Common myeloid progenitor, CD34-positive (primary cell): ENCODE measurements at places on chromosomes 4 and X.

DNA sequence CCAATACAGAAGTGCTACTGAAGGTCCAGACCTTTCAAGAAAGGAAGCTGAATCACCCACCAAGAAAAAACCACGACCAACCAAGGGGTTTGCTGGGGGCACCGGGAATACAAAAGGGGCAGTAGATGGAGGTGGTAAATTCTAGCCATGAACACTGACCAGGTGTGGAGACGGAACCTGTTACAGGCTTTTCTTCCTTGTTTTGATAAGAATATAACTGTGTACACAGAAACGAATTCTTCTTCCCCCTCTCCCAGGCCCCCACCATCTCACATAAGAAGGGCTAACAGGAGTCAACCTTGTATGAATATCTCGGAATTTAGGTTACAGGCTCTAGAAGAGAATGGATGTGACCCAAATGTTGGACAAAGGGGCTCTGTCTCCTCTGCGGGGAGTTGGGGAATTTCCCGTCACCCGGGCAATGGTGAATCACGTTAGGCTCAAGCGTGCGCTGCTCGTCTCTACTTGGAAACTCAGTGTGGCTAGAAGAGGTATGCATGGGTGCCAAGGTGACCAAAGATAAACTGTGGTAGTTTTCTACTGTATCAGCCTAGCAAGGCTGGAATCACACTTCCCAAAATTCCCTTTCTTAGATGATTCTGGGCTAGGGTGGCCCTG, 87.0 kb downstream of the AFAP1 start:
- DNase-seq, result no peak

- DNase-seq, result peak; percentile 13
Measured at GRCh38 chr4:76060506-76060905, 14.0 kb upstream of the ART3 start.

DNA sequence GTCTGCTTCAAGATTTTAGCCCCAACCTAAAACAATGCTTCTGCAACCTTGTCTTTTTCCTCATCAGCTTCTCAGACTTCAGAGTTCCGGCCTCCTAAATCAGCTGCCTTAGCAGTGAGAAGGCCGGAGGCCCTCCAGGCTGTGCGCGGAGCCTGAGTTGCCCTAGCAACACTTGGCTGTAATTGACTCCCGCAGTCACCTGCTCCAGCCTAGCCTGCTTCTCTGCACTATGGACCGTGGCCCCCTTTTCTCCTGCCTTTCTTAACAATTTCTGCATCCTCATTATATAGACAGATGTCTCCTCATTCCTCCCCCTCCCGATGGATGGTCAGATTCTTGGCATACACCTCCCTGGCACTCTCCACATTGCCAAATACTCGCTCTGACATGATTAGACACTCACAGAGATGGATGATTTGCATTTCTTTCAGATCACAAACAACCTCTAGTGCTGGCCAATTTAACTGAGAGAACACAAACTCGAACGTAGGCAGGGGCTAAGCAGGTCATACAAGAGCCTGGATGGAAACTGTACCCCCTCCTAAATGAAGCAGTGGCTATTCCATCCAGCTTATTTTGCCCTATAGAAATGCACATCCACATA, 9.5 kb upstream of the HUWE1 start:
- no peak for DNase-seq

DNA sequence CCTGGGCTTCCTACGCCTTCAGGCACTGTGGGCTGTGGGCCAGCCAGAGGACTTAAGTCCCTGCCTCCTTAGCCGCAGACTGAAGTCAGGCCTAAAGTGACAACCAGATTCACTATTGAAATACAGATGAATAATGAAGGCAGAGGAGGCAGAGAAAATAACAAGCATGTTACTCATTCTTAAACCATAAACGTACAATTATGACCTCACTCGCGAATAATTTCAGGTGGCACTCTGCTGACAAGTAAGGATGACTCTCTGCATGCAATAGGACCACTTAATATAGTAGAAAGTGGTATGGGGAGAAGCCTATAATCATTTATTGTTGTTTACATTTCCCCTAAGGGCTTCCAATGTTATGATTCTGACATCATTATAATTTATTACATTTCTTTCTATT, 409.2 kb upstream of the FGF13 start:
- no peak for DNase-seq

- DNase-seq, result no peak
Measured at GRCh38 chr4:174505892-174506291, 16.4 kb downstream of the HPGD start.

- DNase-seq, result no peak
Measured at GRCh38 chr4:6499238-6499600, 26.8 kb upstream of the PPP2R2C start.

DNA sequence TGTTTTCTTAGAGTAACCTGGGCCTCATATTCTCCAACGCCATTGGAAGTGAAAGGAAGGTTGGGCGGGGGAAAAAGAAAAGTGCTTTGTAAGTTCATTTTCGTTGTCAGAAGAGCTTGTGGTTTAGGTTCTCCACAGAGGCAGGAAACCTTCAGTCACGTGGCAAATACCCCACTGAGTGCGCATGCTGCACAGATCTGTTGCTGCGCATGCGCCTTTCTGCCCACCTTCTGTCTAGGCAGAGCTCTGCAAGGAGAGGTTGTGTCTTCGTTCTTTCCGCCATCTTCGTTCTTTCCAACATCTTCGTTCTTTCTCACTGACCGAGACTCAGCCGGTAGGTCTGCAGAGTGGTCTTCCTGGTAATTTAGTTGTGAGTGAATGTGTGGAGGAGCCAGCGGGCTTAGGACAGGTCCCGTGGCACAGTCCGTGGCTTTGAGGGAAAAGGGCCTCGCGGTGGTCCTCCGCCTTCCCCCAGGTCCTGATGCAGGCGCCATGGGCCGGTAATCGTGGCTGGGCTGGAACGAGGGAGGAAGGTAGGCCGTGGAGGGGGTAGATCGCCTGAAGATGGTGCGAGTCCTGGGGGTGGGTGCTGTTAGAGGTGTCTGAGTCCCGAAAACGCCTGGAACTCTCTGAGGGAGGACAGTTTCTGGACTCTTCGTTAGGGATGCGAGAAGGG, at the start of gene PAGE5:
TSS of gene PAGE5 (plus strand) at position 228 of the 676 bp plus-strand sequence. CDS start 1,037 bp downstream, outside the sequence.
- DNase-seq, result no peak

DNA sequence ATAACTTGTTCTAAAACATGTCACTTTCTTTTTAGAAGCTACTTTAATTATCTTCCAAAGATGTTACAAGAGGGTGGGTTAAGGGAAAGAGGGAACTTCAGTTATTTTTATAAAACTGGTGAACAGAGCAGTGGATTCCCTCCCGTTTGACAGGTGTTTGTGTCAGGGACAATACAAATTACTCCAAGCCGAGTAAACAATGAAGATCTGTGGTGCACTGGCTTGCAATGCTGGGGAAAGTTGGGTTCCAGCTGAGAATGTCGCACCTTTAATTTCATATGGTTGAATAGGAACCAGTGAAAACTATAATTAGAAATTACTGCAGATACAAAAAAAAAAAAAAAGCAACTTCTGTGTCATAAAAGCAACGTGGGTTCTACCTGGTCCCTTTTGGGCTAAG, 98.6 kb upstream of the TTC29 start:
- no peak for DNase-seq

GRCh38 chrX:96982161-96982560, 98.5 kb downstream of the RPA4 start:
- peak; percentile 19 for DNase-seq
